ENCODE measurements at places on chromosomes 5 and 9. TPM values are rescaled to one million over a fixed set of nuclear protein-coding genes. Genes with fewer than 3 reads are reported as not detected.

- DNase-seq, result no peak
These were observed 684.1 kb downstream of the SEMA5A start for GRCh38 chr5:8861764-8862163.

Gene PCA3
- 0.62 TPM for total RNA-seq

- DNase-seq, result no peak
These were observed 32.5 kb downstream of the COL27A1 start for GRCh38 chr9:114187827-114188226.

DNA sequence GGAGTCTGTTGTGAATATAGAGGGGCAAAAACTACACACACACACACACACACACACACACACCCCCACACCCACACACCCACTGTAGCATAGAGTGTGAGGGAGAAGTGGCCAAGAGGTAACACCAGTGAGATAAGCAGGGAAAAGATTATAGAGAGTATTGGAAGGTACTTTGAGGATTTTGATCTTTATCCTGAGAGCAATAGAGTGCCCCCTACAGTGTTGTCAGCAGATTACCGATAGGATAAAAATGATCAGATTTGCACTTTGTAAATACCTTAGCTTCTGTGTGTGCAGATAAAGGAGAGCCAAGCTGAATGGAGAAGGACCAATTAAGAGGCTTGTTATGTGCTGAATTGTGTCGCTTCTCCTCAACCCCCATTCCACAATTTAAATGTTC, 32.3 kb downstream of the ERCC6L2 start:
- DNase-seq, result no peak

- no peak for DNase-seq
These were observed 52.7 kb upstream of the EQTN start for GRCh38 chr9:27349698-27350080.

DNA sequence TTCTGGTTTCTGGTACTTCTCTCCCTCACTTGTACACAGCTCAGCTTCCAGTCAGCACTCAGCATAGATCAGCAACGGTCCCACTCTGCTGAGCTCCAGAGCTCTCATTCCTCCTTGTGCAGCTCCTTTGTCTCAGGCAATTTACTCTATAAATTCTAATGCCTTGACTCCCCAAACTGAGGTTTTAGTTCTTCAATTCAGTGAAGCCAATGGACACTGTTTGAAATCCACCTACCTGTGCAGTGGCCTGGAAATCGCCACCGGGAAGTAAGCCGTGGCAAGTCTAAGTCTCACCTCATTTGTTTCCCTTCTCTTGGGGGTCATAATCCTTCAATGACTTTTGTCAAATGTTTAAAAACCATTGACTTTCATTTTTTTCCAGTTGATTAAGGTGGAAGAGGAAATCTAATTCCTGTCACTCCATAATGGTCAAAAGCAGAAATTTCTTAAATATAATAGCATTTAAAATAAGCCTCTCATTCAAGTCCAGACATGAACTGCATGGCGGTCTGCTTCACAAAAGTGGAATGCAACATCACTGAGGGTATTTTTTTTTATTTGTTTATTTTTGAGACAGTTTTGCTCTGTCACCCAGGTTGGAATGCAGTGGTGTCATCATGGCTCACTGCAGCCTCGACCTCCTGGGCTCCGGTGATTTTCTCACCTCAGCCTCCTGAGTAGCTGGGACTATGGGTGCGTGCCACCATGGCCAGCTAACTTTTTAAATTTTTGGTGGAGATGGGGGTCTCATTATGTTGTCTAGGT, 79.6 kb downstream of the C7 start:
- DNase-seq, result no peak

GRCh38 chr5:54159153-54159892, 151.1 kb downstream of the ARL15 start:
- no peak for DNase-seq

DNA sequence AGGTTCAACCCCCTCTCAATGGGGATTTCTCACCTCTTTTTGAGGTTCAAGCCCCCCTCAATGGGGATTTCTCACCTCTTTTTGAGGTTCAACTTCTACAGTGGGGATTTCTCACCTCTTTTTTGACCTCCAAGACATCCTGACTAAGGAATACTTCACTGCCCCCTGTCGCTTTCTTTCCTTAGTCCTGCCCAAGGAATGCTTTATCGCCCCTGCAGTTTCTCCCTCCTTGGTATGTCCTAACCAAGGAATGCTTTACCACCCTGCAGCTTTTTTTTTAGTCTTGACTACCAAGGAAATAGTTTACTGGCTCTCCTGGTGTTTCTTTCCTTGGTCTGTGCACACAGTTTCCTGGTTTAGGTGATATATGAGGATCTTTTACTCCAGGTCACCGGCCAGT, 9.6 kb upstream of the IRGM start:
- DNase-seq, result no peak

DNA sequence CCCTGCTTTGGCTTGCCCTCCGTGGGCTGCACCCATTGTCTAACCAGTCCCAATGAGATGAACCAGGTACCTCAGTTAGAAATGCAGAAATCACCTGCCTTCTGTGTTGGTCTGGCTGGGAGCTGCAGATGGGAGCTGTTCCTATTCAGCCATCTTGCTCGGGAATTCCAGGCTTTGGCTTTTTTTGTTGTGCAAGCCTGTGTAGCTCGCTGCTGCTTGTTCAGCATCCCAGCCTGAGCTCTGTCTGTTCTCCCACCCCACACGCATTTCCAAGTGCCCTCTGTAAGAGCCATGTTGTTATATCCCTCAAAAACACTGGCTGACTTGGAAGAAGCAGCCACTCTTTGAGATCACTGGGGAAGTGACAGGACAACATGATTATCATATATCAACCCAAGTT, 101.6 kb upstream of the DPYSL3 start:
- DNase-seq, result no peak

Gene WHRN
- total RNA-seq, result 4.1 TPM

Gene NTRK2
- not detected for total RNA-seq

DNA sequence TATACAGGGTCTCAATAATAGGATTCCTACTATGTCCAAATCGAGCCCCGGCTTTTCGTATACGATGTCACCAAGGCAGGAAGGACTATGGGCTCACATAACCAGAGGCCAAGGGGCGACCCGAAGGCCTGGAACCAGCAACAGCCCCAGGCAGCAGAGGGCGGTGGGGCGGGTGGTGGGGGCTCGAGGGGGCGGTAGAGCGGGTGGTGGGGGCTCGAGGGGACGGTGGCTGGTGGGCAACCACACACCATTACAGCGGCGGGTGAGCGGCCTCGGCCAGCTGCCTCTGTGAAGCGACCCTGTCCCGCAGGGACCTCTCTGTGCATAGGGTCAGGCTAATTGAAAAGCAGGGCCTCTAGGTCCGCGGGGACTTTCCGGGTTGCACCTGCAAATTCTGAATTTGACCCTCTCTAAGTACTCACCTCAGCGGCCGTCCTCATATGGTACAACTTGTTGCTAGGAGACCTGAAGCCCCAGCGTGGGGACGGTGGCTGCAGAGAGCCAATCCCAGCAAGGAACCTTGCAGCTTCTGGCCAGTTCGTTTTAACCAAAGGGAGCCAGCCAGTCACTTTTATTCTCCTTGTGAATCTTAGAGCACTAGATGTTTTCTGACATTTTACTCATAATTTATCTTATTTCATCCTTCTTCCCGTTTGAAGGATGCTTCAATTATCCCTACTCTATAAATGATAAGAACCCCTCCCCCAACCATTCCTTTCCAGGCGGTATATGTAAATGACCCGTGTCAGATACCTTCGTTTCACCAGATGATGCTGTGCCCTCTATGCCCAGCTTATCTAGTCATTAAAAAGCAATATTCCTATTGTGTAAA, at the start of gene NME5:
Gene NME5, minus strand, starts transcription at position 480 of the 832 bp plus-strand sequence. CDS start 648 bp downstream, outside the sequence.
- peak; percentile 62 for DNase-seq

GRCh38 chr5:173554038-173554955, 62.2 kb downstream of the BOD1 start:
- DNase-seq, result no peak

Gene COL23A1
- 75.2 TPM for total RNA-seq

- DNase-seq, result no peak
These were observed 10.9 kb downstream of the SEMA5A start for GRCh38 chr5:9534881-9535517.

Gene IL7R
- 0.54 TPM for total RNA-seq

Gene FIBCD1
- total RNA-seq, result 0.33 TPM

GRCh38 chr9:121365564-121365963, 4.5 kb downstream of the STOM start:
- no peak for DNase-seq

GRCh38 chr5:154211641-154212390, 21.3 kb downstream of the GALNT10 start:
- no peak for DNase-seq

GRCh38 chr9:127763918-127764384, 14.5 kb downstream of the SH2D3C start:
- peak; percentile 76 for DNase-seq
